Posterior vena cava (tissue), 2 donors: ENCODE measurements at places on chromosomes 5 and 9. TPM values are rescaled to one million over a fixed set of nuclear protein-coding genes. Genes with fewer than 3 reads are reported as not detected.

GRCh38 chr5:35771300-35771699, 85.4 kb upstream of the IL7R start:
- DNase-seq, result no peak

DNA sequence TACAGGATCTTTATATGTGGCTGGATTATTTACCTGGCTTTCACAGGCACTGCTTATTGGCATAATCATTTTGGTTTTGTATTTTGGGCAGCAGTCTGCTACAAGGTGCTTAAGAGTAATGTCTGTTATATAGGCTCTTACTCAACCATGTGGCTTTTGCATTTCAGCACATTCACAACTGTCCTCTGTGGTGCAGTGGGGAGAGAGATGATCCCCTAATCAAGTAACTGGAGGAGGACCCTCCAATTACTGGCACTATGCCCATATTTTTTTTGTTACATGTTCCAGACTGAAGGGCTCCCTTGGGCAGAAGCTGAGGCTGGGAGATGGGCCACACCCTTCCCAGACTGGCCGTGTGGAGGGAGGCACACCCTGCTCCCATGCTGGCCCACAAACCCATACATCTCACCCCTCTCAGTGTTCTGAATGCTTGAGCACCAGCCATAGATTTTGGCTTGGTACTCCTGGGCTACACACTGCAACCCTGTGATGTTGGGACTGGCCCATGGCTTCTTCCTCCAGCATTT, 173.5 kb downstream of the FAM174A start:
- DNase-seq, result no peak

- peak; percentile 93 for DNase-seq
These were observed 17.9 kb upstream of the EGFL7 start for GRCh38 chr9:136644593-136645351.

DNA sequence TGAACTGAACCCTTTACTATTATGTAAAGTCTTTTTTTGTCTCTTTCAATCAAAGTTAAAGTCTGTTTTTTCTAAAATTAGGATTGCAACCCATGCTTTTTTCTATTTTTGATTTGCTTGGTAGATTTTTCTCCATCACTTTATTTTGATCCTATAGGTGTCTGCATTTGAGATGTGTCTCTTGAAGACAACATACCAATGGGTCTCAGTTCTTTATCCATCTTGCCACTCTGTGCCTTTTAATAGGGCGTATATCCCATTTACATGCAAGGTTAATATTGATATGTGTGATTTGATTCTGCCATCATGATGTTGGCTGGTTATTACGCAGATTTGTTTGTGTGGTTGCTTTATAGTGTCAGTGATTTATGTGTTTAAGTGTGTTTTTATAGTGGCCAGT, 436.0 kb upstream of the SEMA6A start:
- DNase-seq, result no peak

- no peak for DNase-seq
These were observed 111.0 kb downstream of the PJA2 start for GRCh38 chr5:109298794-109299193.

GRCh38 chr5:167850911-167851310, 440.5 kb upstream of the WWC1 start:
- DNase-seq, result no peak

- DNase-seq, result no peak
These were observed 161.7 kb downstream of the GLIS3 start for GRCh38 chr9:4138180-4138579.

DNA sequence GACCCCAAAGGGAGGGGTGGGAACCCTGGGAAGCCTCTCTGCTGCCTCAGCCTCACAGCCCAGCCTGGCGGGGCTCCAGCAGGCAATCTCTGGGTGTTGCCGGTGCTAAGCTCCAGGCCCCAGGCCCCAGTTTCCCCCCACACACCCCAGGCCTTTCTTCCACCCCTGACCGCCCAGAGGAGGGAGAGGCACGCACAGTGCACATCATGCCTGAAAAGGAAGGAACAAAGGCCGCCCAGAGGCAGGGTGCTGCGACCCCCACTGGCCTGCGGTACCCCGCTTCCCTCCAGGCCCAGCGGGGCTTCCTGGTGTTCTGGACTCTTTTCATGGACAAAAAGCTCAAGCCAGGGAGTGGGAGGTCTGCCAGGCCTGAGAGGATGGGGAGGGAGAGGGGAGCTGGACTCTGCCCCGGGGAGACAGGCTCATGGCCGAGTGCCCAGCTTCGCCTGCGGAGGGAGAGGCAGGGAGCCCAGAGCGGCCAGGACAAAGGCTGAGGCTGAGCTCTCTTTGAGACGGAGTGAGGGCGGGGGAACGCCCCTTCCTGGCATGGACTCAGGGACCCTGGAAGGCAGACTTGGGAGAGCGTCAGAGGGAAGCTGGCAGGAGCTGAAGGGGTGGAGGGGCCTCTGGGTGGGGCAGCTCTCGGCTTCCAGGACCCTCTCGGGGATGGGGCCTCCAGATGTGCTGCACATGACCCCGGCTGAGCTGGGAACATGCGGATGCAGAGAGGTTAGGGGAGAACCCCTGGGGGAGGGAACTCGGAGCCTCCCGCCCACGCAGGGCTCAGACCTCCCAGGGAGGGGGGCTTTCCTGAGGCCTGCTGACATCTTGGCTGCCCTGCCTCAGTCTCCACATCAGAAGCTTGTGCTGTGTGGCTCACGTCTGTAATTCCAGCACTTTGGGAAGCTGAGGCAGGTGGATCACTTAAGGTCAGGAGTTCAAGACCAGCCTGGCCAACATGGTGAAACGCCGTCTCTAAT, 1.8 kb upstream of the ENTPD2 start:
- DNase-seq, result peak; percentile 92

GRCh38 chr5:39452846-39453245, 28.1 kb upstream of the DAB2 start:
- no peak for DNase-seq

DNA sequence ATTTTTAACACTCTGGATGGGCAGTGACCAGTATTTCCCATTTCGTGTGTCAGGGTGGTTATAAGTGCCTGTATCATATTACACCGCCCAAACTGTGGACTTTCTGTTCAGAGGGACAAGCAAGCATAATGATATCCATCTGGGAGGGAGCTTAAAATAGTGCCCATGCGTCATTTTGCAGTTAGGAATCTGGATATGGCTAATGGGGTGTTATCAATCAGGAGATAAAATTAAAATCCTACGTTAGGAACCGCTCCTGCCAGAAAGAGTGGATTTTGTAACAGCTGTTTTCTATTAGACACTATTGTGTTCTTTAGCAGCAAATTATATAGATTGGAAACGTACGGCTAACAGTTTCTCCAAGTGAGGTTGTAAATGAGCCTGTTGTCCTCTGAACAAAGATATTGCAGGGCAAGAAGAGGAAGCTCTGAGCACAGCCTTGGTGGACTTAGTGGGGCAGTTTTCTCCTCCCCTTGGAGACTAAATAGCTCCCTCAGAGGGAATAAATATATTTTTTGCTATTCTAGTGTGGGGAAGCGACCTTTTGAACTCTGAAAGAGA, 160.4 kb downstream of the SPATA31D1 start:
- DNase-seq, result no peak

DNA sequence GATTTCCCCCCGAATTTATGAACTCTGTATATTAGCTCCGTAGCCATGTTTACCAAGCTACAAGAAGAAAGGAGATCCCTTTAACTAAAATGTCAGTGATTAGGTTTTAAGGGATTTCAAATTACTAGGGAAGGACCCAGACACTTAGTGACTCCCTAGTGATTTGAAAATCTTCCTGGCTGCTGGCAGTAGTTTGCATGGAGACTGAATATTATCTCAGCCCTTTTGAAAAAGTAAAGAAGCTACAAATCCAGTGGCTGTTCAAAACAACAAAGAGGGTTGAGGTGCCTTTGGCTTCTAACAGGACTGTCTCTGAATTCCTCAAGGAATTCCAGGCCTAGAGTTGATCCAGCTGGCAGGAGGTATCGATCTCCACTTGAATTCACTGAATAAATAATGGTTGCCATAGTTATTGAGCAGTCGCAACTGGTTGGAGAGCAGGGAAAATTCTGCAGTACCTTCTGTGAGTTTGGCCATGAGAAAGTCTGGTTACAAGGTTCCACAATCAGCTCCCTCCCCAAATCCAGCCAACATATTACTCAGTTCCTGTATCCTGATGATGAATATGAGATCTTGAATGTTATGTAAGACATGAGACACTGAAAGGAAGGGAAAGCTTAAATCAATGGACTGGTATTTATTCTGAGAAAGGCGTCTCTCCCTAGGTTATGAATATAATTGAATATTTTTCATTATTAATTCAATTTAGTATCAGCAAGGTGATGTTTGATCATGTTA, 37.7 kb downstream of the NR4A3 start:
- no peak for DNase-seq

GRCh38 chr9:85290019-85290418, 451.7 kb downstream of the AGTPBP1 start:
- no peak for DNase-seq

DNA sequence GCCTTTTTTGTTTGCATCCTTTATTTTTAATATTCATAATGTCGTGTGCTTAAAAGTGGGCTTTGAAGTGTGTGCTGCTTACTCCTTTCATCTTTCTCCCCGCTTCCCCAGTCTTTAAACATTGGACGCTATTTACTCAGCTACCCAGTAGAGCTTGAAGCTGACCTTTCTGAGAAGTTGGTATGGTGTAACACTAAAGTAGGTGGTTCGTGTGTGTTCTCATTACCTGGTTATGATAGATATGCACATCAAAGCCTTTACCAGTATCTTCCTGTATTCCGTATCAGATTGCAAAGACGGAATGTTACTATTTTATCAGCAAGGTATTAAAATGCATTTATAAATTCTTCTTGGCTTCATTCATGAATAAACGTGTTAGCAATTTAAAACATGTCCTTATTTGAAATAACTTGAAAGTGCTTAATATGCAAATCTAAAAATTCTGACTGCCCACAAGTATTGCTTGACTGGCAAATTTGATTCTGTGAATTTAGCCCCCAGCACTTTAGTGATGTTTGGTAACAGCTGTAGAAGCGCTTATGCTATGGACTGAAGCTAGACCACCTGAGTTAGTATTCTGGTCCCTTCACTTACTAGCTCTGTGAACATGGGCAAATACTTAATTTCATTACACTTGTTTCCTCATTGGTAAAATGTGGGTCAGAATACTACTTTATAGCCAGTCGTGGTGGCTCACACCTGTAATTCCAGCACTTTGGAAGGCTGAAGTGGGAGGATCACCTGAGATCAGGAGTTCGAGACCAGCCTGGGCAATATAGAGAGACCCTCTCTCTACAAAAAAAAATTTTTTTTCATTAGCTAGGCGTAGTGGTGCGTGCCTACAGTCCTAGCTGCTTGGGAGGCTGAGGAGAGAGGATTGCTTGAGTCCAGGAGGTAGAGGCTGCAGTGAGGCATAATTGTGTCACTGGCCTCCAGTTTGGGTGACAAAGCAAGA, 1.7 kb downstream of the RRAGA start:
- DNase-seq, result no peak

- no peak for DNase-seq
These were observed 54.3 kb downstream of the OTULIN start for GRCh38 chr5:14718778-14719177.

DNA sequence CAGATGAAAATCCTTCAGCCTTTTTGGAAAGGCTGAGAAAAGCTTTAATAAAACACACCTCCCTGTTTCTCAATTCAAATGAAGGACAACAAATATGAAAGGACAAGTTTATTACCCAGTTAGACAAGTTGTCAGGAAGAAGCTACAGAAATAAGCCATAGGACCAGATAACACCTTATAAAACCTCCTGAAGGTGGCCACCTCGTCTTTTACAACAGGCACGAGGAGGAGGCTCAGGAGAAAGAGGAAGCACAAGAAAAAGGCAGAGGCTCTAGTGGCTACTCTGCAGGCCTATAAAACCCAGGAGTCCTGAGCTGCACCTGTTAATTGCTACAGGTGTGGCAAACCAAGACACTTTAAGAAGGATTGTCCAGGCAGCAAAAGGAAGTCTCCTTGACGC, 352.1 kb upstream of the CDH18 start:
- DNase-seq, result no peak

GRCh38 chr5:160310552-160311295, 1.6 kb downstream of the CCNJL start:
- no peak for DNase-seq

- DNase-seq, result no peak
These were observed 80.6 kb upstream of the POU5F2 start for GRCh38 chr5:93821891-93822415.

- no peak for DNase-seq
These were observed 16.9 kb downstream of the FBXW5 start for GRCh38 chr9:136927343-136928271.

GRCh38 chr5:93894601-93895354, 153.4 kb upstream of the POU5F2 start:
- no peak for DNase-seq

DNA sequence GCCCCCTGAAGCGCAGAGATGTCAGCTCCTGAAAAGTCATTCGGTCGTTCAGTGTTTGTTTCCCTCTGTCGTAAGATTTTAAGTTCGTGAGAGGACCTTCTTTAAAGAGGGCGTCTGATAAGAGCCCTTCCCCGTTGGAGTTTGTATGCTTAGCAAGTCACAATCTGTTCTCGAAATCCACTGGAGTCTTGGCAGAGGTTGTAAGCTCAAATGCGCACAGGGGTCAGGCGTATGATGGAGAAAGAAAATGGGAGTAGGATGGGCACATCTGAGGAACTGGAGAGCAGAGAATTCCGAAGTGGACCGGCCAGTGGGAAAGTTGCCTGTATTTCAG, 710 bp downstream of the HSD17B4 start:
- no peak for DNase-seq

DNA sequence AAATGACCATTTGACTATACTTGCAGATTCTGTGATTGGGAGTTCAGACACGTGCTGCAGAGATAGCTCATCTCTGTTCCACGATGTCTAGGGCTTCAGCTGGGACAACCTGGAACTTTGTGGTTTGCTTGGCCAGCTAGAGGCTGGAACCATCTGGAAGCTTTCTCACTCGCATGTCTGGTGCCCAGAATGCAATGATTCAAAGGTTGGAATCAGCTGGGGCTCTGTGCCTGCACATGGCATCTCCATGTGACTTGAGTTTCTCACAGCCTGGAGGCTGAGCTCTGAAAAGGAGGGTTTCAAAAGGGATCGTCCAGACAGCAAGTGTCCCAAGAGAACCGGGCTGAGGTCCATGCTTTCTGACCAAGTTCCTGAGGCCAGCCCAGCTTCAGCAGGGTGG, 465.2 kb downstream of the GADD45G start:
- DNase-seq, result no peak

DNA sequence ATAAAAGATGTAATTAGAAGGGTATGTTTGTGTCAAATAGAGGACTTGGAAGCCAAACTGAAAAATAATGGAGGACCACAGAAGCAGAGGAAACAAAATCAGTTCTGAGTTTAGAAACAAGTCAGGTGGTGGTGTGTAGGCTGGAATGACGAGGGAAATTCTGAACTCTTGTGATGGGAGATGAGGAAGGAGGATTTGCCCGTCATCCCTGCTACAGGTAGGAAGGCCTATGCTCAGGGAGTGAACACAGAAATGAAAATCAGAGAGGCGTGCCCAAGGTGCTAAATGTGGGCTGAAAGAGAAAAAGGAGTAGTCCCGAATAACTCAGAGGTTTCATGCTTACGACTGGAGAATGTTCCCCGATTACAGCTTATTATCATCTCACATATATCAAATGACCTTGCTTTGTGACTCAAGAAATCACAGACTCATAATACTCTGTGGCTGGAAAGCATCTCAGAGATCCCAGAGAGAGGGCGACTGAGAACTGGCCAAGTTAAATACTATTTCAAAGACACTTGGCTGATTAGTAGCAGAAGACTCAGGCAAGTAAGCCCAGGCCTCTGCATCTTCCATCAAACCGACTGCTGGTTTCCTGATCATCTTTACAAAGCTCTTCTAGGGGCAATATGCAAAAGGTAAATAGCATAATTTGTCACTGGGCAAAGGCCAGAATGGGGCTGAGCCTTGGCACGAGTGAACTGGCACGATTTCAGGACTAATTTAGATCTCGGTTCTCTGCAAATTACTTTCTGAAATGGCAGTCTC, 126.0 kb downstream of the SUSD1 start:
- no peak for DNase-seq

The C5 gene
- total RNA-seq, result 3.7 TPM

The LCN9 gene
- not detected for total RNA-seq
